ENCODE measurements at places on chromosomes 7 and 10. TPM values are rescaled to one million over a fixed set of nuclear protein-coding genes. Genes with fewer than 3 reads are reported as not detected.

Gene HOXA10
- not detected for total RNA-seq

Gene NPY
- not detected for total RNA-seq

Gene ARPC1B
- 16.2 TPM for total RNA-seq

Gene GATA3
- total RNA-seq, result 1.2 TPM

Gene HDAC9
- 66.1 TPM for total RNA-seq

Gene VSTM2A
- not detected for total RNA-seq

Gene MSMB
- total RNA-seq, result not detected

Gene INMT
- total RNA-seq, result 42.9 TPM

Gene SPDYE5
- total RNA-seq, result not detected
